IMR-90 (cell line): ENCODE measurements at places on chromosomes 1 and 21. TPM values are rescaled to one million over a fixed set of nuclear protein-coding genes. Genes with fewer than 3 reads are reported as not detected.

The MAGI3 gene
- 8.8 and 9.2 TPM in 2 replicates for total RNA-seq

The KRTAP11-1 gene
- total RNA-seq: not detected in 2 replicates

The GJA8 gene
- total RNA-seq: not detected in 2 replicates

The SERPINC1 gene
- total RNA-seq: not detected in 2 replicates

The MANEAL gene
- total RNA-seq: 0.28 and 0.54 TPM in 2 replicates

The TCHHL1 gene
- not detected in 2 replicates for total RNA-seq

The GABRD gene
- total RNA-seq: not detected in 2 replicates

GRCh38 chr1:41918450-41919043 is at the start of gene HIVEP3:
Gene HIVEP3 (minus strand): TSS chr1:41918922.
- peak within 1 kb of the TSS; percentile 83 for H3K4me3 ChIP-seq
- no peaks in the 10 kb centered on the region for H3K36me3 ChIP-seq
- peaks cover 9% of the 10 kb centered on the region for H3K4me1 ChIP-seq
- no peak within 1 kb of the TSS; the same call in 1 of the 2 replicates for H3K27ac ChIP-seq
- 0 out of 2 replicates have a peak, but pooled peaks cover 4% of the 10 kb centered on the region for H3K27me3 ChIP-seq

DNA sequence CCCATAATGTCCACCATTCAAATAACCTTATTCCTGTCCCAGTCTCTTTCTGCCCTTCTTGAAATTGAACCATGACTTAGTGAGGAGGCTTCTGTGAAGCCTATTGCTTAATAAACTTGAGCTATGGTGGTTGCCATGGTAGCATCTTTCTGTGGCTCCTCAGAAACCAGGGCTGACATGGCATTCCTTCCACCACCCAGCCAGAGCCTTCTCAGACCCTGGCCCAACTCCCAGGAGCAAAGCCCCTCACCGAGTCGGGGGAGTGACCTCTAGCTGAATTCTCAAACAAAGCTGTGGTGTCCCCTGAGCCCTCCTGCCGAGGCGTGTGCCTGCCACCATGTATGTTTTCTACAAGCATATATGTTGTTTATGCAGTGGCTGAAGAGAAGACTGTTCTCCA is 259.1 kb downstream of the CACNA1E start:
- H3K4me3 ChIP-seq: no peak overlapping the region
- no peaks in the 10 kb centered on the region for H3K36me3 ChIP-seq
- H3K27ac ChIP-seq: no peak overlapping the region
- no peak for DNase-seq

- no peaks in the 10 kb centered on the region for H3K4me1 ChIP-seq
- DNase-seq: peak; percentile 47
- H3K4me3 ChIP-seq: peak within 1 kb of the TSS; percentile 79
- H3K27ac ChIP-seq: peak within 1 kb of the TSS; percentile 13; the same call in 1 of the 2 replicates
- H3K27me3 ChIP-seq: no peaks in the 10 kb centered on the region
- no peaks in the 10 kb centered on the region for H3K36me3 ChIP-seq
Measured at GRCh38 chr1:76074321-76075187, at the start of gene ST6GALNAC3. Gene ST6GALNAC3 (plus strand): TSS chr1:76074746.

GRCh38 chr1:7479571-7479970 is 291.5 kb upstream of the VAMP3 start:
- H3K4me1 ChIP-seq: peaks cover 24% of the 10 kb centered on the region
- peak overlapping the region; percentile 49; the same call in 1 of the 2 replicates for H3K27ac ChIP-seq
- no peaks in the 10 kb centered on the region for H3K36me3 ChIP-seq
- no peak overlapping the region for H3K4me3 ChIP-seq
- no peaks in the 10 kb centered on the region for H3K27me3 ChIP-seq

GRCh38 chr1:48246727-48247126 is 24.2 kb downstream of the SLC5A9 start:
- H3K27ac ChIP-seq: no peak overlapping the region
- no peak overlapping the region for H3K4me3 ChIP-seq
- no peaks in the 10 kb centered on the region for H3K27me3 ChIP-seq
- no peaks in the 10 kb centered on the region for H3K4me1 ChIP-seq
- H3K36me3 ChIP-seq: no peaks in the 10 kb centered on the region

GRCh38 chr1:215761446-215761845 is 194.3 kb downstream of the KCTD3 start:
- H3K4me3 ChIP-seq: no peak overlapping the region
- H3K36me3 ChIP-seq: no peaks in the 10 kb centered on the region
- DNase-seq: peak; percentile 69
- H3K4me1 ChIP-seq: no peaks in the 10 kb centered on the region; the same call in 1 of the 2 replicates
- H3K27me3 ChIP-seq: no peaks in the 10 kb centered on the region

DNA sequence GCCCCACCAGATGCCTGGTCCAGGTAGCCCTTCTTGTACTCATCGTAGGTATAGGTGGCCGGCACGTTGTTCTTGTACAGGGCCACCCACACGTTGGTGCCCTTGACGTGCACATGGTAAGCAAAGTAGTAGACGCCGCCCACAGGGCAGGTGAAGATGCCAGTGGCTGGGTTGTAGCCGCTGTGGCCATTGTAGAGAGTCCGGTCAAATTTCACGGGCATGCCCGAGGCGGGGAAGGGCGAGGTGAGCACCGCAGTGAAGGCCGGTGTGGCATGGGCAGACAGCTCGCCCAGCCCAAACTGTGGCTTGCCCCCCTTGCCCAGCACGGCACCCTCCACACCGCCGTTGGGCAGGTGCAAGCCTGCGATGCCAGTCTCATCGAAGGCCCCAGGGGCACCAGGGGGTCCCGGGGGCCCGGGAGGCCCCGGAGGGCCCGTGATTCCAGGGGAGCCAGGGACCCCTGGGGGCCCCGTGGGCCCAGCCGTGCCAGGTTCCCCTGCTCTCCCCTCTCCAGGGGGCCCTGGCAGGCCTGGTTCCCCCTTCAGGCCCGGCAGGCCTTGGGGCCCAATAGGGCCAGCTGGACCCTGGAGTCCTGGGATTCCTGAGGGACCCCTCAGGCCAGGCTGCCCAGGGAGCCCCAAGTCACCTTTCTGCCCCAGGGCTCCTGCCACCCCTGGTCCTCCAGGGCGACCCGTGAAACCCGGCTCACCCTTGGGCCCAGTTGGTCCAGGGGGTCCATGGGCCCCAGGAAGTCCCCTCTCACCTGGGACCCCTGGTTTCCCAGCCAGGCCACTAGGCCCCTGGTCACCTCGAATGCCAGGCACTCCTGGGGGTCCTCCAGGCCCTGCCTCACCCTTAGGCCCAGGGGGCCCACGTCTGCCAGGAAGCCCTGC is 9.2 kb downstream of the ADPRS start:
- peaks cover 21% of the 10 kb centered on the region for H3K36me3 ChIP-seq
- no peaks in the 10 kb centered on the region for H3K27me3 ChIP-seq
- H3K4me1 ChIP-seq: no peaks in the 10 kb centered on the region
- H3K4me3 ChIP-seq: no peak overlapping the region
- DNase-seq: no peak

DNA sequence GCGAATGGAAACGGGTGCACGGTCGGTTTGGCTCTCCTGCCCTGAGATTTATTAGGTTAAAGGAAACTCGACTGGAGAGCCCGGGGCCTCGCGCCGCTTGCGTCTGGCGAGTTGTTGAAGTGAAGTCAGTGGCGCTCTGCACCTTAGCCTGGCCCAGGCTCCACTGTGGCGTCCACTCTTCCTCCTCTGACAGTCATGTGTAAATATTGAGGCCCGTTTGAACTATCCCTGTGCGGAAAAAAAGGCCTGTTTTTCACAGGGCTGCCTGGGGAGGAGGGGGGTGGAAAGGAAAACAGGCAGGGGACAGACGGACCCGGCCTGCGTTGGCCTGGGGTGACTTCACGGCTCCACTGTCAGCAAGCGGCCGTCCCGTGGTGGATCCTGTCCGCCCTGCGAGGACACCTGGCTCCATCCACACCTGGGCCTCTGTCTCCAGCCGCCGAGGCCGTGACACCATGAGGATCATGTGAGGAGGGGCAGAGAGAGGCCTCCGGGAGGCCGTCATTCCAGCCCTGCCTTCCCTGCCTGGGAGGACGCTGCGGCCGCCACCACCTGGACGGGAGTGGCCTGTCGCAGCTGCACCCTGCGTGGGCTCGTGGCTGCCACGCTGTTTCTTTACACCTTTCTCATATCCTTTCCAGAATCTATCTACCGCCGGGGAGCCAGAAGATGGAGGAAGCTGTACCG is 59.8 kb downstream of the FAAP20 start:
- H3K27me3 ChIP-seq: no peaks in the 10 kb centered on the region; the same call in 1 of the 2 replicates
- no peak overlapping the region for H3K4me3 ChIP-seq

DNA sequence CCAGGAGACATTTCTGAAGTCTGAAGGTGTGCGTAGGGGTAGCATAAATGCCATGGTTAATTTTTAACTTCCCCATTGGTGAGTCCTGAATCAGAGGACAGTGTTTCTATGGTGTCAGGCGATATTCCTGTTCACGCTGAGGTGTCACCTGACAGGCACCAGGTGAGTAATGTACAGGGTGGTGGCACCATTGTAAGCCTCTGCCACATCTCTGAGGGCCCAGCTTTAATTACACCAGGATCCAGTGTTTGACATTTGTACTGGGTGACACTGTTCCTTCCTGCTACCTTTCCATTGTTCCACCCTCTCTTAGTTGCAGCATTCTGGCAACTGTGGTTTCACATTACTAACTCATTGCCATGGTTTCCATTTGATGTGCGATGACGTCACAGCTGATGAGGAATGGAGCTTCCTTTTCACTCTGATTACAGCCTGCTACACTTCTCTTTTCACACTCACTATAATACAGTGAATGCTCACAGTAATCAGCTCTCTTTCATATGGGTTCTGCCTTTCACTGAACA is 40.6 kb upstream of the MARK1 start:
- no peaks in the 10 kb centered on the region for H3K4me1 ChIP-seq
- no peak overlapping the region for H3K27ac ChIP-seq
- H3K4me3 ChIP-seq: no peak overlapping the region
- DNase-seq: peak; percentile 20
- H3K36me3 ChIP-seq: no peaks in the 10 kb centered on the region
- H3K27me3 ChIP-seq: no peaks in the 10 kb centered on the region
